WTC11 (cell line): ENCODE measurements at places on chromosomes 7 and 10.
A peak's percentile ranks its signal among the peaks of the same experiment; 100 is the strongest.

DNA sequence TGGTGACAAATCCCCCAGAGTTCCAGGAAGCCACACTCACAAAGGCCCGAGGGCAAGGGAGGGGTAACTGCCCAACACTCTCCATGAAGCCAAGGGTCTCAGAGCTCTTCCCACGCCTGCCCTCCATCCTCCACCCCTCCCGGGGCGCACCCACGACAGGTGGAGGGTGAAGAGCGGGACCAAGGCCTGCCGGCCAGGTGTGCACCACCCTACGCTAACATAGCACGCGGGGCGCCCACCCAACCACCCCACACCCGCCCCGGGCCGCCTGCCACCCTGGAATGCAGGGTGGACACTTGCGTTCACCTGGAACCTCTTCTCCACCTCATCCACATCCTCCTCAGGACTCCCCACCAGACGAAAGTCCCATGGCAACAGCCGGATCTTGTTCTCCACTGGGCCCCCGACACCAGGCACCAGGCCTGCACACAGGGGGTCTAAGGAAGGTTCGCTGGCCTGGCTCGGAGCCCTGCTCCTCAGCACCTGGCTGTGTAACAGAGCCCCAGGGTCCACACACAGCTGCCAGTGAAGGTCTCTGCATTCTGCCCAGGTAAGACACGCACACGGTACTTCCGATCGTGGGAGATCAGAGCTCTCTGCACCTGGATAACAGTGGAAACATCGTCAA lies 32.7 kb downstream of the MAD1L1 start:
- H3K27me3 ChIP-seq = no peaks in the 10 kb centered on the region
- H3K4me3 ChIP-seq = no peak overlapping the region
- DNase-seq = no peak

DNA sequence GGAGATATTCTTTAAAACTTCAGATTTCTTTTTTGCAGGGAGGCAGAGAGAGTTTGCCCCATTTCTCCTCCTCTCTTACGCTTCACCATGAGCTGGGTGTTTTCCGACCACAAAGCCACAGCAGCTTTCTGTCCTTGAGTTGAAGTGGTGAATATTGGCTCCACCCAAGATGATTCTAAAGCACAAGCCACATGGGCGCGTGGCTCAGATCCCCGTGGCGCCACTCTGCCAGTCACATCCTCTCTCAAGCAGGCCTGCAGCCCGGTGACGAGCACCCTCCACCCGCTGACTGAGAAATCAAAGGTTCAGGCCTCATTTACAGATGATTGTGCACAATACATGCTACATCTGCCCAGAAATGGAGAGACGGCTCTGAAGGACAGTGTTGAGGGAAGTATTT lies 27.6 kb upstream of the RNF32 start:
- no peak overlapping the region; the same call in 1 of the 2 replicates for H3K27ac ChIP-seq
- H3K27me3 ChIP-seq = peaks cover 23% of the 10 kb centered on the region
- no peaks in the 10 kb centered on the region for H3K36me3 ChIP-seq
- H3K4me3 ChIP-seq = no peak overlapping the region

GRCh38 chr10:28763471-28764170 lies 86.3 kb downstream of the BAMBI start:
- no peak for DNase-seq
- H3K27me3 ChIP-seq = peaks cover 2% of the 10 kb centered on the region; the same call in 1 of the 2 replicates
- peak overlapping the region; percentile 86 for H3K27ac ChIP-seq
- no peak overlapping the region for H3K4me3 ChIP-seq

- H3K27ac ChIP-seq = no peak overlapping the region
- DNase-seq = no peak
- H3K36me3 ChIP-seq = no peaks in the 10 kb centered on the region
- no peak overlapping the region for H3K4me3 ChIP-seq
- H3K4me1 ChIP-seq = peaks cover 27% of the 10 kb centered on the region
Observed at GRCh38 chr10:71531485-71532446, 135.0 kb downstream of the CDH23 start.

DNA sequence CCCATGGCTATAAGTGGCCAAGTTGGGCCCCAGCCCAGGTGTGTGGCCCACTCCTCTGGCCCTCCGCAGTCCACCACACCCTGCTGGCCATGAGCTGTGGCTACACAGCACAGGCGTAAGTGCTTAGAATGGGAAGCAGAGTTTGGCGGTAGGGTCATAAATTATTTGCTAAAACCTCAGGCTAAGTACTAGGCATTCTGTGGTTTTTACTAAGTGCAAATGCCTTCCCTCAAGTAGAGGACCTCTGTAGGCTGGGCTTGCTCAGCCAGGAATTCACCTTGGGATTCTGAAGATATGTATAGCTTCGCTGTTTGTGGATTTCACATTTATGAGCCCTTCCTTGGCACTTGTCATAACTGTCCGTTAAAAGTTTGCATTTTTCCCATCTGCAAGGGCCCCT lies 44.8 kb upstream of the LOXL4 start:
- no peaks in the 10 kb centered on the region; the same call in 1 of the 2 replicates for H3K27me3 ChIP-seq
- DNase-seq = no peak
- H3K36me3 ChIP-seq = no peaks in the 10 kb centered on the region
- no peak overlapping the region for H3K4me3 ChIP-seq
- peaks cover 17% of the 10 kb centered on the region for H3K4me1 ChIP-seq

GRCh38 chr10:13678101-13678843 lies 91.5 kb downstream of the PRPF18 start:
- H3K4me3 ChIP-seq = no peak overlapping the region
- H3K36me3 ChIP-seq = peaks cover 4% of the 10 kb centered on the region; the same call in 1 of the 2 replicates
- H3K27ac ChIP-seq = no peak overlapping the region
- no peaks in the 10 kb centered on the region for H3K27me3 ChIP-seq

- DNase-seq = no peak
- H3K4me1 ChIP-seq = no peaks in the 10 kb centered on the region
- H3K27ac ChIP-seq = no peak overlapping the region
- H3K27me3 ChIP-seq = peaks cover 66% of the 10 kb centered on the region
- no peaks in the 10 kb centered on the region for H3K36me3 ChIP-seq
Observed at GRCh38 chr7:150755473-150756099, 18.4 kb downstream of the GIMAP5 start.

GRCh38 chr7:10128748-10129147 lies 844.9 kb upstream of the PHF14 start:
- H3K4me3 ChIP-seq = no peak overlapping the region
- H3K36me3 ChIP-seq = no peaks in the 10 kb centered on the region
- no peaks in the 10 kb centered on the region for H3K27me3 ChIP-seq
- peak; percentile 26 for DNase-seq
- peaks cover 10% of the 10 kb centered on the region for H3K4me1 ChIP-seq

DNA sequence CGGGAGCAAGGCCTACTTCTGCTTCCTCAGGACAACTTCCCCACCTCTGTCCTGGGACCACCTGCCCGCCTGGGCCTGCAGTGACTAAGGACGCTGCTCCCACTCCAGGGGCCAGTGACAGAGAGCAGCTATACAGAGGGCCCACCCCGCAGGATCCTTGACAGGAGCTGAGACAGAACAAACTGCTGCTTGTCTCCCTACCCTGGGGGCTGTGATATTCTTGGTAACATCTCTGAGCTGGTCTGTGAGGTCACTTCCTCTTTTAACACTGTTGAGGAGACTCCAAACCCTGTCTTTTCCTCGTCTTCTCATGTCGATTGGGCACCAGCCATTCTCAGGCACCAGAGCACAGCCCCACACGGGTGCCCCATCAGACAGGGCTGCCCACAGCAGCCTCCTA lies 6.9 kb upstream of the MRPS24 start:
- H3K4me3 ChIP-seq = no peak overlapping the region
- H3K27ac ChIP-seq = no peak overlapping the region
- H3K36me3 ChIP-seq = peaks cover 35% of the 10 kb centered on the region

DNA sequence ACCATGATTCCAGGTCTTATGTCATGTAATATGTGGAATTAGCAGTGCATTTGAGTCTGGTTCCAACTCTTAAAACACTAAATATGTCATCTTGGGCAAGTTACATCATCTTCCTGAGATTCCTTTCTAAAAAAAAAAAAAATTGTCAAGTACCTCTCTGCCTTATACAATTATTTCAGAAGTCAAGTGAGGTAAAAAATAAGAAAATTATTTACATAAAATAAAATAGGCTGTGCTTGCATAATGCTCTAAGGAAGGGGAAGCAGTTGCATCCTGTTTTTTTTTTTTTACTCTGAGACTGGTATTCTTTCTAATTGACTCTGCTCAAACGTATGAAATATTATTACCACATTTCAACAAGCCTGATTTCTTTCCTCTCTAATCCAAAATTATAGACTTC lies 55.1 kb upstream of the SEMA3A start:
- H3K4me1 ChIP-seq = peaks cover 30% of the 10 kb centered on the region
- no peak overlapping the region for H3K4me3 ChIP-seq
- no peak overlapping the region for H3K27ac ChIP-seq
- peaks cover 16% of the 10 kb centered on the region for H3K36me3 ChIP-seq
- DNase-seq = no peak
- H3K27me3 ChIP-seq = peaks cover 3% of the 10 kb centered on the region

DNA sequence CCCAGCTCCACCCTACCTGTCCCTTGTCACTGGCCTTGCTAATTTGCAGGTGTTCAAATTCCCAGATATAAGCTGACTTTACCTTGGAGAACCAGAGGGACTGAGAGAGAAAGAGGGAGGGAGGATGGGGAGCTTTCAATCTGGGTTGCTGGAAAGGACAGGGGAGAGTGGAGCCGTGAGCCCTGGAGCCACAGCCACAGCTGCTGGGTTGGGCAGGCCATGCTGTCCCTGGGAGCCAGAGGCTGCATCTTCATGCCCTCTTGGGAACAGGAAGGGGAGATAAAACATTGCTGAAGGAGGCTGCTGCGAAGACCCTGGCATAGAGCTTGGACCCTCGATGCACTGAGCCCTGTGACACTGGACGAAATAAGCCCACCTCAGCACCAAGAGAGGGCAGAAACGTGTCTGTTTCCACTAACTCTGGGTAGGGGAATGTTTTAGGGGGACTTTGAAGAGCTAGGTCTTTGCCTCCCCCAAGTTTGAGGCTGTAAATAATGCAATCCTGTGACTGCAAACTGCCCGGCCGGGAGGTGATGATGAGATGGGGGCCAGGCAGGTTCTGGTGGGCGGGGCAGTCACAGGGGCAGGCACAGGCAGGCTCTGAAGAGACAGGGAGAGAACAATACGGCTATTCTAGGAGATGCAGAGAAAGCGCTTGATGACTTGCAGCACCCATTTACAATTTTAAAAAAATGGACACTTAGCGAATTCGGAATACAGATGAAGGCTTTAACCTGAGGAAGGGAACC lies 5.8 kb upstream of the JAKMIP3 start:
- H3K4me1 ChIP-seq = peaks cover 10% of the 10 kb centered on the region
- peak overlapping the region; percentile 35; the same call in 1 of the 2 replicates for H3K27ac ChIP-seq
- no peaks in the 10 kb centered on the region for H3K27me3 ChIP-seq
- no peak for DNase-seq
- no peak overlapping the region for H3K4me3 ChIP-seq
- H3K36me3 ChIP-seq = peaks cover 6% of the 10 kb centered on the region

DNA sequence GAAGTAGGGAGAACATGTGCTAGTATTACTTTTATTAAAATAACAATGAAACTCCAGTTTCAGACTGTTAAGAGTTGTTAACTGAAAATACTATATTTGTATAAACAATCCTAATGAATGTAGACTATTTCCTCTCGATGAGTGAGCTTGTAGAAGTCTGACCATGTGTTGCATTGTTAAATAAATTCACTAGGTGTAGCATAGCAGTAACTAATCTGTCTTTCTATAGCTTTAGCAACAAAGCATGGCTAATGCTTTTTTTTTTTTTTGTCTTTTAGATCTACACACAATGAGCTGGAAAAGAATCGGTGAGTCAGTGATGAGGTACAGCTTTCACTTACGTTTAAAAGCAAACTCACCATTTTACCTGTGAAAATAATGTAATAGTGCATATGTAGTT lies 37.1 kb downstream of the MXI1 start:
- peaks cover 35% of the 10 kb centered on the region for H3K4me1 ChIP-seq
- 0 out of 2 replicates have a peak overlapping the region, but pooled peaks have one; percentile 74 for H3K27ac ChIP-seq
- H3K4me3 ChIP-seq = no peak overlapping the region

DNA sequence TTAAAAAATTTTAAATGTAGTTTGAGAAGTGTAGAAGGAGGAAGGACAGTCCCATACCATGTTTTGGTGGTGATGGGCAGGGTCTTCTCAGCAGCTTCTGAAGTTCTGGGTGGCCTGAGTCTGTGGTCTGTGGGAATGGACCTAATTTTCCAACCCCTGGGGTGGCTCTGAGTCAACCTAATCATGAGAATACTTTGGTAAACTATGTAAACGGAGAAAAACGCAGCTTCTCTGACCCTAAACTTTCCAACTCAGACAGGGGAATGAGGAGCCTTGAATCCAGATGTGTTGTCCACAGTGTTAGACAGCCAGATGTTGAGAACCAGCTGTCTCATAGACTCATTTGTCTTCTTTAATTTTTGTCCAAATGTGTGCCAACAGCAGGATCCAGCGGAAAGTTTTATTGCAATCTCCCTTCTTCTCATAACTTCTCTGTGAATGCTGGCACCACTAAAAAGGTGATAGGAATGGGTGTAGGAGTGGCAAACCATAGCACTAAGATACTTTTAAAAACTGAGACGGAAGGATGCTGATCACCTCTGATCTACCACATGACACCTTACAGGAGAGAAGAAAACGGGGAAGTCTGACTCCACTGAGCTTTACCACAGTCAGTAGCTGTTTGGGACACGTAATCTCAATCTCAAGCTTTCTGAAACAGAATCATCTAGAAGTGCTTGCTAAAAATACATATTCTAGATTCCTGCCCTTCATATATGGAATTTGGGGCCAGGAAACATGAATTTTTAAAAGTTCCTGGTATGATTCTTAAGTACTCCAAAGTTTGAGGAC lies 90.5 kb upstream of the PHYHIPL start:
- H3K4me3 ChIP-seq = no peak overlapping the region
- DNase-seq = no peak
- no peaks in the 10 kb centered on the region for H3K4me1 ChIP-seq
- H3K36me3 ChIP-seq = no peaks in the 10 kb centered on the region

DNA sequence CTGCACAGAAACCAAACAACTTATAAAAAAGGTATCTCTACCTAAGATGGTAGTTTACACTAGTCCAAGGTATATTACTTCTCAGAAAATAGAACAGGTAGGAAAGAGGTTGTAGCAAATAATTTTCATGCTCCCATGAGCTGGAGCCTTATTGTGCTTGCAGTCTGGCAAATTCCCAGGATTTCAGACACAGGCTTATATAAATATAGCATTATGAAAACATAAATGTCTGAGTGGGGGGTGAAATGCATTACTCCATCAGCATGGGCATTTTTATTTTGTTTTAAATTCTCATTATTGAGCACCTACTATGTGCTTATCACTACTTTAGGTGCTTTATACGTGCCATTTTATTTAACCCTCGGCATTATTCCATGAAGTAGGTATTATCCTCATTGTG lies 83.0 kb upstream of the PHYHIPL start:
- no peak overlapping the region for H3K27ac ChIP-seq
- no peaks in the 10 kb centered on the region for H3K27me3 ChIP-seq
- no peak for DNase-seq

GRCh38 chr7:94907811-94908322 lies 473 bp downstream of the PPP1R9A start:
- peaks cover 52% of the 10 kb centered on the region for H3K4me1 ChIP-seq
- H3K27me3 ChIP-seq = no peaks in the 10 kb centered on the region
- H3K4me3 ChIP-seq = peak overlapping the region; percentile 83
- H3K27ac ChIP-seq = peak overlapping the region; percentile 93

DNA sequence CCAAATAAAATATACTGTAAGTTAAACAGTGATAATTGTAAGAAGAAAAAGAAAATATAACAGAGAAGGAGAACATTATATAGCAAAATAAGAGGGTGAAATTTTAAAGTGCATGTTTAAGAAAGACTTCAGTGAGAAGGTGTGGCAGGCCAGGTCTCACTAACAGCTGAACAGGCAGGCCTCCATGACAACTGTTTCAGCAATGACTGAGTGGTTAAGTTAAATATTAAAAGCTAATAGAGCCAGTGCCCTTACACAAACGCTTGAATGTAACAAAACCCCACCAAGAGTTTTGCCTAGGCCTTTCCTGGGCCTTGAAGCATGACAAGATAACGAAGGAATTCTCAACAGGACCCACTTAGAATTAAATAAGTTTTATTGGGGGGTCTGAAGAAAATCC lies 32.6 kb downstream of the CFAP43 start:
- H3K27me3 ChIP-seq = no peaks in the 10 kb centered on the region
- no peaks in the 10 kb centered on the region for H3K36me3 ChIP-seq
- H3K4me1 ChIP-seq = peaks cover 6% of the 10 kb centered on the region
- no peak overlapping the region for H3K27ac ChIP-seq
- DNase-seq = no peak
